Hindlimb muscle (tissue), 1 donor: ENCODE measurements at places on chromosomes 5 and 9. TPM values are rescaled to one million over a fixed set of nuclear protein-coding genes. Genes with fewer than 3 reads are reported as not detected.

DNA sequence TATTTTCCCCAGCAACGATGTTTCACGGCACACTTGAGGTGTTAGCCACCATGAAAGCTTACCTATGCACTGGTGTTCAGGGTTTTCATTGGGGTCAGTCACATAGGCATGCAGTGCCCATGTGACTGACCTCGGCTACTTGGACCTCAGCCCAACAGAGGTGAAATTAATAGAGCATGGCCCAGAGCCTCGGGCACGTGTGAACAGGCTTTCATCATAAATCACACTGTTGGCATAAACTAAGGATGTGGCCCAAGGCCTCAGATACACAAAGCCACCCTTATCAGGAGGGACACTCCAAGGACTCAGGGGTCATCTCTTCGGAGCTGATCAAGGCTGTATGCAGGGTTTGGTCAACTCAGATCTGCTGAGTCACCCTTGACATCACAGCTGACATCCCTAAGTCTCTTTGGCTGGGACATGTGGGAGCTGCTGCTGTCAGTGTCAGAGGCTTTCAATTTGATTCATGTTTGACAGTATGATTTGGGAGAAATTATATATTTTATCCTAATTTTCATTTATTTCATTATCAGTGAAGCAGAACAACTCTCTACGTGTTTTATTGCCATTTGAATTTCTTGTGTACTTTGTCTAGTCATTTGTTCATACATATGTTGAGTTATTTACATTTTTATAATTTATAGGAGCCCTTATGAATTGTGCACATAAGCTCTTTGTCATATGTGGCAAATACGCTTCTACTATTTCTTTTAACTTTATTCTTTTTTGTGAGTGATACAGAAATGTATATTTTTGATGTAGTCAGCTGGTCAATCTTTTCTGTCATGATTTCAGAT, 59.7 kb upstream of the ANKRD33B start:
- DNase-seq = no peak

DNA sequence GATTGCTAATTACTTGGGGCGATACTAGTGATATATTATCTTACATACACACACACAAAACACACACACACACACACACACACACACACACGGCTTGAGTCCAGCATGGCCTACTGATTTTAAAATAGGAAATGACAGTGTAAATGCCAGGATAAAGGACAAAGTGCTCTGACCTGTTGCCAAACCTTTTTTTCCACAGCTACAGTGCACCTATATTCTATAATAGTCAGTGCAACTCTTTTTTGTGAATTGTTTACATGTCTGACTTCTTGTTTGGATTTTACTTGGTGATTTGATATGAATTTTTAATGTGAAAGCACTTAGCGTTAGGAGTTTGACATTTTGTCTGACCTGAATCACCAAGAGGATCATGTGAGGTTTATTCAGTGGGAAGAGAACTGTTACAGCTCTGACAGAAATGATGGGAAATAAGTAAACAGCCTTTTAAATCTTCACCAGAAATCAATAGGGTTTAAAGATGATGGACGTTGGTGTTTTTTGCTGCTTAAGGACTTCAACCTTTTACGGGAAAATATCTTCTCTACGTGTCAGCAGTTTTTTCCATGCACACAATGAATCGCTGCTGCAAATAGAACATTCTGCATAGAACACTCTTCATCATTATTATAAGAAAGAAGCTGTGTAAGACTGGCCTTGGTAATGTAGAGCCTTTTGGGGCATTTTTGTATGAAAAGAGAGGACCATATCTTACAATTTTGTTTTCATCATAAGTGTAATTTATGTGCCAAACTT, 218.5 kb downstream of the RANBP17 start:
- DNase-seq = no peak

DNA sequence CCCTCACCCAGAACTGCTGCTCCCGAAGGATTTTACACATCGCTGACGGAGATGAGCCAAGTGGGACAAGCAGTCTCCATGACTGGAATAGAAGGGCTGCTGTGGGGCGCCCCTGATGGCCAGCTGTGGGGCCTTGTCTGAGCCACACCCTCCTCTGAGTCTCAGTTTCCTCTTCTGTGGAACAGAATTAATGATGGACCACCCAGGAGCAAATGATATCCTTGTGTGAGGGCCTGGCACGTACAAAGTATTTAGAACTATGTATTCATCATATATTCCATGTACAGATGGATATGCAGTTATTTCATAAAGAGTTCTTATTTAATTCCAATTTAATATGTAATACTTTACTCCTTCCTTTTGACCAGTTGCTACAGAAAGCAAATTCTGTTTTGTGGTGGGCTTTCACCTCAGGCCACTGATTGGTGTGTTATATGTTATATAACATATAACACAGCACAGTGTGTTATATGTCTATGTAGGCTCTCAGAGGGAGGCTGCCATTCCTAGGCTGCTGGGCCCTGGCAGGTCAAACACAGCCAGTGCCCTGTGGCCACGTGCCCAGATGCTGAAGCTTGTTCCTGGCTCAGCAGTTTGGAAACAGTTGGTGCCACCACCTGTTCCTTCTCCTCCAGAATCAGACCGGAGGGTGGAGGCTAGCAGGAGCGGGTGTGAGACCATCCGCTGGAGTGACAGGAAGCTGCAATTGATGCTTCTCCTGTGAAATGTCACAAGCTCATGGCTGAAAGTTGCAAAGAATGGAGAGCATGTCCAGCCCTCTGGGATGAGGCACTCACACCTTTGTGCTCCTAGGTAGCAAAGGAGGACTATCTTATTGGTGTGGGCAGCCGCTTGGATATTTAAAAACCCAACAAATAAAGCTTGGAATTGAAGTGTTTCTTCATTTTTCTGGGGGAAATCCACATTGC, 4.4 kb upstream of the FGD3 start:
- peak; percentile 55 for DNase-seq

DNA sequence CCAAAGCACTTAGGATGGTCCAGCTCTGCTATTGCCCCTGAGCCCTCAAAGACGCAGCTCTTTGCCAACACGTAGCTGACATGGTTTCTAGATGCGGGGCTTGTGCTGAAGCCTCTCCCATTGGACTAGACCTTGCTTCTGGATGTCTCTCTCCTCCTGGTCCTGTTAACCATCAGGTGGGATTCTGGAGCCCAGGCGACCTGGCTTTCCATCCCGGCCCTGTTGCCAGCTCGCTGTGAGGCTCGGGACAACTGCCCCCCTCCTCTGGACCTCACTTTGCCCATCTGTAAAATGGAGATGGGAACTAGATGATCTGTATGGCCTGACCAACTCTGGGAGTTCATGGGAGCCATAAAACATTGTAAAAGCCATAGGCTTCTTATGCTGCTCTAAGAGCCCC, 4.0 kb downstream of the DBH start:
- no peak for DNase-seq

DNA sequence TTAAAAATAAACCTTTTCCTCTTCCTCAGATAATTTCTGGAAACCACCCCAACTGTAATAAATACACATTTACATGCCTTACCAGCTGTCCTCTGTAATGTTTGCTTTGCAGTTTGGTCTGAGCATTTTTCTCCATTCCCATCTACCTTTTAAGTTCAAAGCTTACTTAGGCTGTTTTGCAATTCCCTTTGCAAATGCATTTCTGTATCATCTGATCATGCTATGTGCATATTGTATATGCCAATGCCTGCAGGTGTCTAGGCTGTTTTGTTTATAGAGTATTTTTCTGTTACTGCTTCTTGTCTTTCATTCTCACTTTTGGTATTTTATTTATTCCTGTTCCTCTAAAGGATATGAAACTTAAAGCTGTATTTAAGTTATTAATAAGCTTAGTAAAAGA, 86.3 kb downstream of the SLC44A1 start:
- DNase-seq = no peak

DNA sequence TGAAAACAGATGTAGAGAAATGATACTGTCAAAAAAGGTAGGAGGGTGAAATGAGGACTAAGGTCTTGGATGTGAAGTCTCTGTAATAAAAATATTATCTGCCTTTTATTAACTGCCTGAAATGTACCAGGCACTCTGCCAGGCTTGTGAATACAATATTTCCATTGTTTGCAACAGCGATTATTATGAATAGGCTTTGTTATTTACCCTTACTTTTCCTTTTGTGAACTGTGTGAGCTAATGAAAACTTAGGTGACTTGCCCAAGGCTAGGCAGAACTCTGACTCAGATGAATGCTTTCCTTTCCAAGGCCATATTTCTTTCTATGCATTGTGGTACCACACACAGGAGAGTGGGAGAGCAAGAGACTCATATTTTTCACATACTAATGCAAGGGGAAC, 204.1 kb downstream of the CDH12 start:
- no peak for DNase-seq

DNA sequence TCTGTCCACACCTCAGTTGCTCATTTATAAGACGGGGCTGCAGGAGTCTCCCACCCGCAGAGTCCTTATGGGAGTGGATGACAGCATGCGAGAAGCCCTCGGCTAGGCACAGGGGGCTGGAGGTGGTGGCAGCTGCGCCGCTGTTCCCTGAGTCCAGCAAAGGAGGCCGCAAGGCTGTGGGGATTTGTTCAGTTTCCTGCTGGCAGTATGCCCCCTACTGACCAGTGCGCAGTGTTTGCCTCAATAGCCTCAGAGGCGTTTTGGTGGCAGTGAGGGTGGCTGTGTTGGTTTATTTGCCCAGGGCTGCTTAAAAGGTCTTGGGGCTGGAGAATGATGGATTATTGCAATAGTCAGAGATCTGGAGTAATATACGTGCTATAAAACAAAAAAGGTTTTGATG, 176.3 kb upstream of the OTULINL start:
- no peak for DNase-seq

- DNase-seq = no peak
These were observed 557.3 kb upstream of the SEMA6A start for GRCh38 chr5:117131876-117132275.

The IFNK gene
- polyA plus RNA-seq = not detected

DNA sequence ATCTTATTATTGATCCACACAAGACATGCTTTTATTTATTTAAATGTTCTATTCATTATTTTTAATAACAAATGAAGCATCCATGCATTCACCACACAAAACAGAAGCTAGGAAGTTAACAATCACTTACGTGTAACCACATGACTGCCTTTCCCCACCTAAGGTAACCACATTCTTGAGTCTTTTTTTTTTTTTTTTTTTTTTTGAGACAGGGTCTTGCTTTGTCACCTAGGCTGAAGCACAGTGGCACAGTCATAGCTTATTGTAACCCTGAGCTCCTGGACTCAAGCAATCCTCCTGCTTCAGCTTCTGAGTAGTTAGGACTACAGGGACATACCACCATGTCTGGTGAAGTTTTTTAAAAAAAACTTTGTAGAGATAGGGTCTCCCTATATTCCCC, 133.0 kb downstream of the DOCK2 start:
- no peak for DNase-seq

The PCDHA2 gene
- polyA plus RNA-seq = 0.06 TPM

- no peak for DNase-seq
These were observed 29.2 kb downstream of the EXOC3 start for GRCh38 chr5:472076-472655.

GRCh38 chr5:118115791-118116190, 872.6 kb downstream of the DTWD2 start:
- no peak for DNase-seq

DNA sequence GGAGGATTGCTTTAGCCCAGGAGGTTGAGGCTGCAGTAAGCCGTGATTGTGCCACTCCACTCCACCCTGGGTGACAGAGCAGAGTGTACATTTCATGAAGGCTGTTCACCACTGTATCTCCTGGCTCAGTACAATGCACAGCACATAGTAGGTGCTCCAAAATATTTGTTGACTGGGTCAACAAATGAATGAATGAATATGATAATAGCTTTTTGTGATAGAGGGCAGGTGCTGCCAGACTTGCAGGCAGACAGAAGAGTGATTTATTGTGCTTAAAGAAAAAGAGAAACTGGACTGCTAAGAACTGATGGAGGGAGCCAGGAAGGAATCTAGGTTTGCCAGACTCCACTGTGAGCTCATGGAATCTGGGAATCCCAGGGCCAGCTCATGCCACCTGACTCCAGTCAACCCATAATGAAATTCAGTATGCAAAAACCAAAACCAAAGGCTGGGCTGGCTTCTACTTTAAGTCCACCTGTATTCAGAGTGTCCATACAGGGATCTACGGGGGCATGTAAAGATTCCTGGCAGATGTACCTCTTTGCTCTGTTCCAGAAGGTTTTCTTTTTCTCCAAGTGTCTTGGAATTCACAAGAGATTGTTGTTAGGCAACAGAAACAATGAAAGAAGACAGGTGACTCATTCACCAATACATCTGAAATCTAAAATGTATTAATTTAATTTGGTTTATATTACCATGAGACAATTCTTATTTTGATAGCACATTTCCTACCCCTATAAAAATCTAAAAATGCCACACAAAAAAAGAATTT, 15.5 kb upstream of the CTNNA1 start:
- DNase-seq = peak; percentile 32

The DMGDH gene
- 2.9 TPM for polyA plus RNA-seq

- DNase-seq = no peak
These were observed 19.7 kb upstream of the GRIA1 start for GRCh38 chr5:153470736-153471135.

- no peak for DNase-seq
These were observed 8.1 kb upstream of the MAT2B start for GRCh38 chr5:163497315-163497714.

The FOXD4L4 gene
- not detected for polyA plus RNA-seq

DNA sequence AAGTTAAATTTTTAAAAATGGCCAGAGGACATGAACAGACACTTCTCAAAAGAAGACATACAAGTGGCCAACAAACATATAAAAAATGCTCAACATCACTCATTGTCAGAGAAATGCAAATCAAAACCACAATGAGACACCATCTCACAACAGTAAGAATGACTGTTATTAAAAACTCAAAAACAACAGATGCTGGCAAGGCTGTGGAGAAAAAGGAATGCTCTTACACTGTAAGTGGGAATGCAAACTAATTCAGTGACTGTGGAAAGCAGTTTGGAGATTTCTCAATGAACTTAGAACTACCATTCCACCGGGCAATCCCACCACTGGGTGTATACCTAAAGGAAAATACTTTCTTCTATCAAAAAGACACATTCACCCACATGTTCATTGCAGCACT, 168.5 kb upstream of the PIK3R1 start:
- DNase-seq = no peak

GRCh38 chr5:172453206-172453985, 929 bp downstream of the SH3PXD2B start:
- DNase-seq = peak; percentile 77
